ENCODE measurements at places on chromosomes 13 and 19.

DNA sequence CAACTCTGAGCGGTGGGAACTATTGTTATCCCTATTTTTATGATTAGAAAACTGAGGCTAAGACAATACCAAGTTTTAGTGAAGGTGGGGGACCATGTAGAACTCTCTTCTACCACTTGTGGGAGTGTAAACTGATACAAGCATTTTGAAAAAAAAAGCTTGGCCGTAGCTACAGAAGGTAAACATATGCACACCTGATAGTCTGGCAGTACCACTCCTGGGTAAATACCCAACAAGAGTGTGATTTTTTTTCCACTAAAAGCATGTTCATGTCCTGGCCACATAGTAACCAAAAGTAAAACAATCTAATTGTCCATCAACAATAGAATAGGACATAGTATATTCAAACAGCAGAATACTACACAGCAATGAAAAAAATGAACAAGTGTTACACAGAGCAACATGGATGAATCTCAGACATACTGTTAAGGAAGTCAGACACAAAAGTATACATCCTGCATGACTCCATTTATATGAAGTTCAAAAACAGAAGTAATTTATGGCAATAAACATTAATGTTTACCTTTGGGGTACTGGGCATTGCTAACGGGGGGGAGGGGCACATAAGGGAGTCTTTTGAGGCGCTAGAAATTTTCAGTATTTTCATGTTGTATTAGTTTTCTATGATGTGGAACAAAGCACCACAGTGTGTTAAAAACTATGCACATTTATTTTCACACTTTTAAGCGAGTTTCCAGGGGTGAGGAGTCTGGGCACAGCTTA lies 6.4 kb upstream of the SPATA13 start:
- no peak for DNase-seq

DNA sequence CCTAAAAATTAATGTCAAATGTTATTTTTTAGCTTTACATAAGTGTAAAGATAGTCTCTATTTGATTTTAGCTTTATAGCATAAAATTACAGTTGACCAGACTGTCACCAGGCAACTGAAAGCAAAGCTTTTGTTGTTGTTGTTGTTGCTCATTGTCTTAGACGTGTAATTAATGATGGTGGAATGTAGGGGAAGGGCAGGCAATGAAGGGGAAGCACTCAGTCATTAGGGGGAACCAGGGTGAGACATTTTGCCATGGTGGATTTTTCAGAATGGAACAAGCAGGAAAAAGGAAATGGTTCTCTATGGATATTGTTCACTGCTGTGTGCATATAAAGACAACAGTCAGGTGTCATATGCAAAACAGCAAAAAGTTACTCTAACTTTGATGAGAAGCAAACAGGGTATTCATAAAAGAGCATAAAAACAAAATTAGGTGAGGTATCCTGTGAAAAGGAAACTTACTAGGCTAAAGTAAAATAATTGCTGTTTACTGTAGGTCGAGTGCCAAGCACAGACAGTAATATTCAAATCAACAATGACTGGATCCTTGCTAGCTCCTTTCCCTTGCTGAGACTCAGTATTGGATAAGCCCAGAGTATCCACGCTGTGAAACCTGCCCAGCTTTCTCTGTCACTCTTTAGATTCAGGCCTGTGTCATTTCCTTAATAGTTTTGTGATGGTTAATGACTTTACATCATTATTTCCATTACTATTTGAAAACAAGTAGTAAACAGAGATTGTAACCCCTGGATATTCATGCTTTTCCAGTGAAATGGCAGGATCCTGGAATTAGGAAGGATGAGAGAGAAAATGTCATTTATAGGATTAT lies 110.5 kb downstream of the LRCH1 start:
- DNase-seq, result no peak

DNA sequence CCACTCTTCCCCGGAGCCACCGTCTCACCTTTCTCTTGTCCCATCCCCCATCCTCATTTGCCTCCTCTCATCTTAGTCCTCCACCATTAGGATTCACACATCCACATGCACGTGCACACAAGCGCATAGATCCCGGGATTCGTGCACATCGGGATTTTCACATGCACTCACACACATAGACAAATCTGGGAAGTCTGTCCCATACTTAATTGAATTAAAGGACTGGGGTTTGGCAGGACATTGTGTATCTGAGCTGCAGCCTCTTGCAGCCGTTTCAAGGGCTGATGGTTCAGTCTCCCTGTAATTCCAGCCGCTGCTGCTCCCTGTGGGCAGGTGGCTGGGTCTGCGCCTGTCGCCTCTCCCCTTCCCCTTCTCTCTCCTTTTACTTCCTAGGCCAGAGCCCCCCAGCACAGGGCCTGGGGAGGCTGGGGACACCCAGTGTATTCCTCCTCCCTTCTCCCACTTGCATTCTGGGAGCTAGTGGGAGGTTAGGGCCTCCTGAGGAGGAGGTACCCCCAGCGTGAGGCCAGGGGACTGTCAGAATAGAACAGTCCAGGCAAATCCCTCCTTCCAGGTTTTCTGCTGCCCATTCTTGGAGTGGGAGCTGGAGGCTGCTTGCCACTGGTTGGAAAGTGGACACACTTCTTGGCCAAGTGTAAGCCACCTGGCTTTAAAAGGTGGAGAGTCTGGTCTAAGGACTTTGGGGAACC lies 43.6 kb downstream of the LYL1 start:
- no peak for DNase-seq

DNA sequence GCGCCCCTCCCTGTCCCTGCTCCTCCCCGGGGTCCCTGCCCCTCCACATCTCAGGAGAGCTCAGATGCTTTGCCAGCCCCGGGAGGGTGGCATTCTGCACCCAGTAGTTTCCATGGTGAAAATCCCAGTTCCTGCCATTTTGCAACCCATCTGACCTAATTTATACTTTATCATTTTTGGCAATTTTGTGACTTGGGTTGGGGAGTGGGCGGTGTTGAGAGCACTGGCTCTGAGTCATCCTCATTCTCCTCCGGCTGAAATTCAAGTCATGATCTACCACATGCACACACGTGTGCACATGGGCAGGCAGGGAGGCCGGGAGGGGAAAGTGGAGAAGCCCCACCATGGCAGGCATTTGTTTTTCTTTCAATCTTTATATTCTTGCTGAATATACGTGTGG lies 208.6 kb downstream of the URI1 start:
- DNase-seq, result no peak

- DNase-seq, result no peak
Measured at GRCh38 chr13:48431987-48432615, 19.2 kb upstream of the LPAR6 start.
